Activated naive CD8-positive, alpha-beta T cell treated with anti-CD3 and anti-CD28 coated beads for 36 hours (primary cell): ENCODE measurements at places on chromosomes 6 and 20.
A peak's percentile ranks its signal among the peaks of the same experiment; 100 is the strongest.

DNA sequence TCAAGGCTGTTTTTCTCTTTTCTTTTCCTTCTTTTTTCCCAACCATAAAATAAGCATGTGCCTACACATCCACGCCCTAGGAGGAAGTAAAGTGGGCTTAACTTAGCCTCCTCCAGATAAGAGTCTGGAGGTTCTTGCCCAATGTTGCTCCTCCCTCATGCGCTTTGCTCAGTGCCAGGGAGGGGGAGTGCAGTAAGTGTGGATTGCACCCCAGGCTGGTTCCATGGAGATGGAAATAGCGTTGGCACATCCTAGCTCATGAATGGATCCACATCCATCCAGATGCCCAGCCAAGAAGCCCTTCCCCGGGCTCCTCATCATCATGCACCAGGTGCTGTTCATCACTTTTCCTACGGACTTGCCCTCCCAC is 58.2 kb downstream of the NEDD9 start:
- no peak for DNase-seq

DNA sequence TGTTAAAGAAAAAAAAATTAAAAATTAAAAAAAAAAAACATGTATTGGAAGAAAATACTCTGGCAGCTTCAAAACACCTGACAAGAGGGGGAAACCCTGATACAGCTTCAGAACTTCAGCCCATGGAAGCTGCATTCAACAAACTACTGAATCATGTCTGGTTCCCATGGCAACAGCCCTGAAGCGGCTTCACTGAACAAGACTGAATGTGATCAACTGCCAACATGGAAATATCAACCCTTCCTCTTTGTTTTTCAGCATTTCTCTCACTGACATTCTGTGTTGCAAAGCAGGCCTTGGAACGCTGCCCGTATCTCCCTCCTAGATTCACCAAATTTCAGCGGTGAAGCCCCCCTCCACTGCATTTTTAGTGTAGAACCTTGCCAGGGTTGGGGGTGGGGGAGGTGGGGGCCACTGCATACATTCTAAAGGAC is 91.3 kb upstream of the SHLD1 start:
- DNase-seq: peak; percentile 40

GRCh38 chr6:42562788-42563405 is 932 bp upstream of the UBR2 start:
- DNase-seq: no peak

- no peak for DNase-seq
Measured at GRCh38 chr6:125844989-125845388, 54.2 kb downstream of the NCOA7 start.

- DNase-seq: no peak
Measured at GRCh38 chr6:149443411-149444181, 41.2 kb downstream of the ZC3H12D start.

DNA sequence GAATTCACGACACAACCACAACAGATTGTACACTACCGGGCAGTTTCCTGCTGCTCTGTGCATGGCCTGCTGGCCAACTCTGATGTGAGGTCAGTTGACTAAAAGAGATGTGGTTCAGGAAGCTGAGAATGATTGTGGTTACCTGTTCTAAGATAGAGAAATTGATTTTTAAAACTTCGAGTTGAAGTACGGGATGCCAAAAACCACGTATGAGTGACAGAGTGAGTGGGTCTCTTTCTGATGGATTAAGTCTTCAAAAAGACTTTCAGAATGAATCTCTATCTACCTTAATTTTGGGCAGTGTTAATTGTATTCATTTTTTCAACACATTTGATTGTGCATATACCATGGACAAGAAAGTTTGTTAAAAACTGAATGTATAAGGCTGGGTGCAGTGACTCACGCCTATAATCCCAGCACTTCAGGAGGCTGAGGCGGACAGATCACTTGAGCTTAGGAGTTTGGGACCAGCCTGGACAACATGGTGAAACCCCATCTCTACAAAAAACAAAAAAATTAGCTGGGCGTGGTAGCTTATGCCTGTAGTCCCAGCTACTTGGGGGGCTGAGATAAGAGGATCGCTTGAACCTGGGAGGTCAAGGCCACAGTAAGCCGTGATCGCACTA is 121.2 kb downstream of the SGK1 start:
- no peak for DNase-seq

DNA sequence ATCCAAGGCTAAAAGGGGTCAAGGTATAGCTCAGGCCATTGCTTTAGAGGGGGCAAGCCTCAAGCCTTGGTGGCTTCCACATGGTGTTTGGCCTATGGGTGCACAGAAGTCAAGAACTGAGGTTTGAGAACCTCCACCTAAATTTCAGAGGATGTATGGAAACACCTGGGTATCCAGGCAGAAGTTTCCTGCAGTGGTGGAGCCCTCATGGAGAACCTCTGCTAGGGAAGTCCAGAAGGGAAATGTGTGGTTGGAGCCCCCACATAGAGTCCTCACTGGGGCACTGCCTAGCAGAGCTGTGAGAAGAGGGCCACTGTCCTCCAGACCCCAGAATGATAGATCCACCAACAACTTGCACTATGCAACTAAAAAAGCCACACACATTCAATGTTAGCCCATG is 678.7 kb upstream of the ADGRB3 start:
- no peak for DNase-seq

DNA sequence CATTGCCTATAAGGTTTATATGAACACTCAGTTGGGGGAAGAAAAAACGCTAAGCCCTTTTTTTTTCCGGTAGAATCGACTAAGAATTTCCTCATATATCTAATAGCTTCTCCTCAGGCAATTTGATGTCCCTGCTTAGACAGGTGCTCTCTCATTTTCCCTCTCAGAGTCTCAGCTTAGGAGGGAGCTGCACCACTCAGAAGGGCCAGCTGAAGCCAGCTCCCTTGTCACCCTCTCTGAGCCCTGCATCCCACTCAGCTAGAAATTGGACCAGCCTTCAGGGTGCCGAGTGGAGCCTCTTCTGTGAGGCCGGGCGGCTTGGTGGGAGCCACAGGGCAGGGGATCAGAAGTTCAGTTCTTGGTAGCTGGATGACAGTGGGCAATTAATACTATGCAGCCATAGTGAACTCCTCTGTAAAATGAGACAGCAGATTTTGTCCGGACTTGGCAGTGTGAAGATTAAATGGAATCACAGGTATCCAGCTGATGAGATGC is 368.5 kb downstream of the MAFB start:
- DNase-seq: no peak

GRCh38 chr6:148868314-148868713 is 121.5 kb downstream of the UST start:
- DNase-seq: no peak

DNA sequence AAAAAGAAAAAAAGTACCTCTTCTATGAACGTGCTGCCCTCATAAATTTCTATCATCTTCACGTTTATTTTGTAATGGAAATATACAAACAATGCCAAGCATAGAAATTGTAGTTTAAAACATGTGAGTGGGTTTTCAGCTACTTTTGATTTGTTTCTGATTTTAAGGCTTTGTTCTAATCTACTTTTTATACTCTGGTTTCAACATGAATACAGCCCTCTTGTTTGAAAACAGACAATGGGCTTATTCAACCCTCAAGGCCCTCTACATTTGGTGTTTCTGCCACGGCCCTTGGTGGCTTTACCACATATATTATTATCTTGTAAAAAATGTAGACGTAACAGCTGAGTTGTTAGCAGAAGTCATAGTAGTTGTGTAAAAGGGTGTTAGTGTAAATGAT is 153.9 kb downstream of the SOX4 start:
- DNase-seq: no peak

GRCh38 chr20:187733-188132 is 1.8 kb downstream of the DEFB128 start:
- no peak for DNase-seq

GRCh38 chr6:33997265-33997664 is 148.6 kb downstream of the GRM4 start:
- DNase-seq: no peak

DNA sequence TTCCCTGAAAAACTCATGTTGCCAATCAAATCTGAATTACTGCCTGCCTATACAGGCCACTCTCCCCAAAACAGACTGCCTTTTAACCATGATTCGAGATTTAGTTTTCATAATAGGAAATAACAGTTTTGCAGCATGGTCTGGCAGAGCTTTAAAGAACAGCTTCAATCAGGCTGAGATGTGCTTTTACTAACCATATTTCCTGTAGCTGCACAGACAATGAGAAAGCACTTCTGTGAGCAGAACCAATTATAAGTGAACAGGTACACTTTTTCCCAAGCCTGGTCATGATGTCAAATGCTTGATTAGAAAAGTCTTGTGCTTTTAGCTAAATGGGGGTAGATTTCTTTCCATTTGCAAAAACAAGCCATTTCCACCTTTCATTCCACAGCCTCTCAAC is 108.2 kb downstream of the THEMIS start:
- DNase-seq: no peak

- DNase-seq: no peak
Measured at GRCh38 chr6:44036699-44037101, 90.6 kb downstream of the MRPL14 start.

- no peak for DNase-seq
Measured at GRCh38 chr20:36957875-36958667, 6.6 kb upstream of the SAMHD1 start.

GRCh38 chr6:48626421-48626820 is 515.4 kb upstream of the PTCHD4 start:
- DNase-seq: no peak

- no peak for DNase-seq
Measured at GRCh38 chr6:47519279-47519678, 41.7 kb downstream of the CD2AP start.

- DNase-seq: no peak
Measured at GRCh38 chr6:20789162-20789561, 254.9 kb downstream of the CDKAL1 start.

DNA sequence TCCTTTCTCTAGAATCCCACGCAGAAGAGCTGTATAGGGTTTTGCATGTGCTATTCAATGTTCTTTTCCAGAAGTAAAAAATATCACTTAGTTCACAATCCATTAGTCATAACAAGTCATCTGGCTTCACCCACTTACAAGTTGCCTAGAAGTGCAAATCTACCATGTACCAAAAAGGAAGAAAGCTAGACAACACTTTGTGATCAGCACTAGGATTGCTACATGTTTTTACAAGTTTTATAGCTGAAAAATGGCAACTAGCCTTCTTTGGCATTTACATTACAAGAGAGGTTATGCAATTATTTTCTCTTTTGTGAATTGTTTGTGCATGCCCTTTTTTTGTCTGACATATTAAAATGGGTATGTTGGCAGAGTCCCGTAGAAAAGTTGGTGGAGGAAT is 85.6 kb upstream of the PTPRK start:
- DNase-seq: no peak

DNA sequence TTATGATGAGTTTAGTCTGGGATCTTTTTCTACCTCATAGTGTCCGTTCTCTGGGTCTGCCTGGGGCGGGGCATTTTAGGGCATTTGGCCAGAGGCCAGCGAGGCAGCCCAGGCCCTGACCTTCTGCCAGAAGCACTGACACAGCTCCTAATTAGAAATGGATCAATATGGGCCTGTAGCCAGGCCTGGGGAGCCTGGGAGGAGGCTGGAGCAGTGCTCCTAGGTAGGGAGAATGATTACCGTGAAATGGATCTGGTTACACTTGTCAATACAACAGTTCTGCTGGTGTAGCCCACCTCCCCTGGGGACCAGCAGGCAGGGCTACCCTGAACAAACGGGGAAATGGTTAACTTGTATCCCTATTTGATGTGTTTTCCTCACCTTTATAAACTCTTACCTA is 23.0 kb downstream of the RALY start:
- no peak for DNase-seq

DNA sequence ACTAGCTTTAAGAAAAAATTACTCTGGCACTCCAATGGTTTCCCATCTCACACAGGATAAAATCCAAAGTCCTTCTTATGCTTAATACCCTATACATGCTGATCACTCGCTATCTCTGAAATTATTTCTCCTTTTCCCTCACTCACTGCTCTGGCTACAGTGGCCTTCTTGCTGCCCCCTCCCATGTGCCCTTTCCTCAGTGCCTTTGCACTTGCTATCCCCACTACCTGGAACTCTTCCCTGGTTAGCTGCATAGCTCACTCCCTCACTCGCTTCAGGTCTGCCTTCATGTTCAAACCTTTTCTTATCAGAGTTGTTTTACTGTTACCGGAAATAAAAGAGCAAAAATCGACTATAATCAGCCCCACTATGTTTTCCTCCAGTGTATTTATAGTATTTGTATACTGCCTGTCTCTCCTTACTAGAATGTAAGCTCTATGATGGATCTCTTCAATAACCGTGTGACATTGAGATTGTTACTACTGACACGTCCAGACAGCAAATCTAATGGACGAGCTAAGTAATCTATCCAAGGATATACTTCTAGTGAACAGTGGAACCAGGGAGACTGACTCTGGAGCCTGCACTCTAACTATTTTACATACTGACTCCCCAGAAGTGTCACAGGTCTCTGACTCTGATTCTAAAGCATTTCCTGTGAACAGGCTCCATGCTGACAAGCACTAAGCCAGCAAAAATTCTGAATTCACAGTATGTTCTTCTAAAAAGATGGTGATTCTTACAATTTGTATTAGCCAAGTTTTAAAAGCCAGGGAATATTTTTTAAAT is 25.1 kb downstream of the FKBP5 start:
- DNase-seq: no peak

GRCh38 chr6:75418233-75418632 is 75.4 kb downstream of the FILIP1 start:
- DNase-seq: no peak

GRCh38 chr6:27250277-27251111 is 3.0 kb downstream of the PRSS16 start:
- no peak for DNase-seq

DNA sequence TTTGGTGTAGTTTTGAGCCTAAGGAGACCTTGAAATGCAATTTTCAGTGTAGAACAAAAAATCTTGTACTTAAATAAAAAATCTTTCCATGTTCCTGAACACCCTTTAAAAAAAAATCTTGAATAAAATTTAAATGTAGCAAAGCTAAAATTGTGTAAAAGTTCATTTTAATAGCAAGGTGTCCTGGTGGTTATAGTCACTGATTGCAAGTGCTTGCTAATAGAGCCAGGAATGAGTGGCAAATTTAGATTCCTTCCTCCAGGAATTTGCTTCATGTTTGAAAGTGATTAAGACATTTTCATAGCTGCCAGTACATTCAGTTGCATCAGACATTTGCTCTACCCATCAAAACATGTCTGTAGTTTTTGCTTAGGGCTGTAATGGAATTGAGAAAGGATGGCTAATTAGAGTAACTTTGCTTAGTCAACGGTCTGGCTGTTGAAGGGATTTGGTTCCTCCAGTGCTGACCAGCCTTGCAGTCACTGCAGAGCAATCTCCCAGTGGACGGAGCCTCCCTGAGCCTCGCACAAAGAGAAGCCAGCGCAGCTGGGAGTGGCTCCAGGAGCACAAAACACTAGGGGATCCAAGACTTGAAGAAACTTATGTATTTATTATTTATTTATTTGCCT is 36.5 kb downstream of the AKAP12 start:
- DNase-seq: no peak

GRCh38 chr20:44955270-44955669 is 4.9 kb downstream of the TOMM34 start:
- no peak for DNase-seq
